GM10248 (cell line): ENCODE measurements at places on chromosomes 4 and X.

- no peak for DNase-seq
Observed at GRCh38 chr4:85571008-85571407, 96.1 kb downstream of the ARHGAP24 start.

DNA sequence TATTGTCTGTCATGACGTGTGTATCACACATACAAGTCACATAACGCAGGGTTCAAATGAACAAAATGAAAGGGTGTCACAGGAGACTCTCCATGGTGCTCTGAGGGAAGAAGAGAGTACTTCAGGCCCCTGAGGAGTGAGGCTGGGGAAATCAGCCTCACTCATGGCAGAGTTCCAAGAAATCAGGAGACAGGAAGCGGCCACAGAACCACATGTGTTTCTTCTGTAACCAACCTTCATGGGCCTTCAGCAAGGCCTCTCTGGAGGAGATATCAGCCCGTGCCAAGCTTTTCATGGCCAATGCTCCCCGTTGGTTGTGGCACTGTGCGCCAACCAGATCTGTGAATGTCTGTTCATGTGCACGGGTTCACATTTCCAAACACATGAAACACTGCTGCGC, 76.0 kb downstream of the NAT8L start:
- DNase-seq, result no peak

DNA sequence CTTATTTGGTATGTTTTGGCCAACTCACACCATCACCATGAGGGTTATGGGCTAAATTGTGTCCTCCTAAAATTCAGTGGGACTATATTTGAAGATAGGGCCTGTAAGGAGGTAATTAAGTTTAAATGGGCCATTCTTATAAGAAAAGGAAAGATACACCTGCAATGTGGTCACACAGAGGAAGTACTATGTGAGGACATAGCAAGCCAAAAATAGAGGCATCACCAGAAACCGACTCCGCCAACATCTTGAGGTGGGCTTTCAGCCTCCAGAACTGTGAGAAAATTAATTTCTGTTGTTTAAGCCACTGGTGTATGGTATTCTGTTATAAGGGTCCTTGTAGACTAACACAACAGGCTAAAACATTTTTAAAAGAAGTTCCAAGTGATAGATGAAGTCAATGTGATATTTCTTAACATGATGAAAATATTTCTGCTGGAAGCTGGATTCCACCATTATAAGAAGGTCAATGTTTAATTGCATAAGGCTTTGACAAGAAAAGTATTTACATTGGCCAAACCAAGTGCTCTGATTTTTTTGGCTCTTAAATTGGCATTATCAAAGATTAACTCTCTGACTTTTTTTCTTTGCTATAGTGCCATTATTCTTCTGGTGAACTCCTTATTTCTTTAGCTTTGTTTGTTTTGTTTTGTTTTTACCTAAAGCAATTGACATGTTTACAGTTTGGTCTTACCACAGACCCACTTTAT, 540.9 kb downstream of the PPARGC1A start:
- DNase-seq, result no peak

- peak; percentile 27 for DNase-seq
Observed at GRCh38 chr4:47031751-47032404, 511 bp downstream of the GABRB1 start.

DNA sequence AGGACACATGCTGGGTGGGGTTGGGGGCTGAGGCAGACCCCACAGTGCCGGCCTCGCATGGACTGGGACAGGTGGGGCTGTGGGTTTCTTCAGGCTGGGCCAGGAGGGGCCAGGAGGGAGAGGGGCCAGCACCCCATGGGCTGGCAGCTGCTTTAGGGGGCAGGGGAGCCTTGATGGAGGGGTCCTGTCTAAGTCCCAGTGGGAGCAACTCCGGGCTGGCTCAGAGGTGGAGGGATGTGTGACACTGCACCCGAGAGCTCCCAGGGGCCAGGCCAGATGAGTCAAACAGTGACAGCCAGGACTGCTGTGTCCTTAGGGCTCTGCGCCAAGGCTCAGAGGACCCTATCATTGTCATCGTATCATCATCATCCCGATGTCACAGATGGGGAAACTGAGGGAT, 4.4 kb upstream of the ABLIM2 start:
- no peak for DNase-seq

DNA sequence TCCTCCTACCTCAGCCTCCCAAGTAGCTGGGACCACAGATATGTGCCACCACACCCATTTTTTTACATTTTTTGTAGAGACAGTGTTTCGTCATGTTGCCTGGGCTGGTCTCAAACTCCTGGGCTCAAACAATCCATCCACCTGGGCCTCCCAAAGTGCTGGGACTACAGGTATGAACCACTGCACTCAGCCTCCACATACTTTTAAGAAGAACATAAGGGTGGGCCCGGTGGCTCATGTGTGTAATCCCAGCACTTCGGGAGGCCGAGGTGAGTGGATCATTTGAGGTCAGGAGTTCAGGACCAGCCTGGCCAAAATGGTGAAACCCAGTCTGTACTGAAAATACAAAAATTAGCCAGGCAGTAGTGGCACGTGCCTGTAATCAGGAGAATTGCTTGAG, 51.5 kb upstream of the MXD4 start:
- DNase-seq, result no peak

DNA sequence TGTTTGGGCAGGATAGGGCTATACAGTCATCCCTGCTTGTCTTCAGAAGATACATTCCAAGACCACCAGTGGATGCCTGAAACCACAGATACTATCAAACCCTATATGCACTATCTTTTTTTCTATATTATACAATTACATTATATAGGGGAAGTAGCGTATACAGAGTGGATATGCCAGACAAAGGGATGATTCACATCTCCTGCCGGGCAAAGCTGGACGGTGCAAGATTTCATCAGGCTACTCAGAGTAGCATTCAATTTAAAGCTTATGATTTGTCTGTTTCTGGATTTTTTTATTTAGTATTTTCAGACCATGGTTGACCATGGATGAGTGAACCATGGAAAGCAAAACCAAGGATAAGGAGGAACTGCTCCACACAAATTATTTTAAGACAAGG, 7.0 kb upstream of the AMTN start:
- DNase-seq, result no peak

DNA sequence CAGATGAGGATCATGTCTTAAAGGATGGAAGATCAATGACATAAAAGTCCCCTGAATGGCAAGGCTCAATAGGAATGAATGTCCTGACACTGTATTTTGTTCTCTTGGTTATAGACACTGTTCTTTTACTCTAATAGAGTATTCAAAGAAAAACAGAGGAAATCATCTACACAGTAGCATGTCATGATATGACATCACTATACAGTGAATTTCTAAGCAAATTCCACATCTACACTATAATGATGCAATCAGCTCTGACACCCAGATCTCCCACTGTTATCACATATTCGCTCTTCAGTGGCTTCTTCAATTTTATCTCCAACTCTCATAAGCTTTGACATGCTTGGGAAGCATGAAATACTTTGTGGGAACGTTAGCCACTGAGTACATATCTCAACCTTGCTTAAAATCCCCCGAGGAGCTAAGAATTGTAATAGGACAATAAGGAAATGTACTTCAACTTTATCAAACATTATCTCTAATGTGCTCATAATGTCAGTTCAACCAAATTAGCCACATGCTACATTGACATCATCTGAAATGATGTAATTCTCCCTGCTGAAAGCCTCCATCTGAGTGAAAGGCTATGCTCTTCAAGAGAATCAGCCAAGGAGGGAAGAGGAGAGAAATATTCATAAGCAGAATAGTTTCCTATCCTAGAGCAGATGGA, 139.6 kb upstream of the PTCHD1 start:
- DNase-seq, result no peak

DNA sequence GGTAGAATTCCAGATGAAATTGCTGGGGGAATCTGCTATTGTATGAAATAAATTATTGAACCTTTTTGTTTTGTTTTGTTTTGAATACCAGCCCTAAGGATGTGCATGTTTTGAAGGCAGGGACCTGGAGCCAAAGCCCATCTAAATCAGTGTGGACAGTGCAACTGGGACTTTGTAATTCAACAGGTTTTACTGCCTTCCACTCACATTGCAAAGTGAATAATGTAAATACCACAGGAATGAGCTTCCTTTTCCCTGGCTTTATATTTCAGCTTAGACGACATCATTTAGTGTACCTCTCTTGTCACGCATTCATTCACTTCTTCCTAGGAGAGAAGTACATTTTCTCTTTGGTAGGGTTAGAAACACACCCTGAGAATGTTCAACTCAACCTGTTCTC, 795.0 kb downstream of the CENPC start:
- DNase-seq, result no peak

GRCh38 chr4:128548381-128548780, 260.8 kb upstream of the PGRMC2 start:
- DNase-seq, result no peak

- DNase-seq, result no peak
Observed at GRCh38 chr4:78691971-78692821, 84.0 kb upstream of the BMP2K start.

- DNase-seq, result peak; percentile 45
Observed at GRCh38 chrX:78024349-78025059, 55.1 kb upstream of the PGAM4 start.

DNA sequence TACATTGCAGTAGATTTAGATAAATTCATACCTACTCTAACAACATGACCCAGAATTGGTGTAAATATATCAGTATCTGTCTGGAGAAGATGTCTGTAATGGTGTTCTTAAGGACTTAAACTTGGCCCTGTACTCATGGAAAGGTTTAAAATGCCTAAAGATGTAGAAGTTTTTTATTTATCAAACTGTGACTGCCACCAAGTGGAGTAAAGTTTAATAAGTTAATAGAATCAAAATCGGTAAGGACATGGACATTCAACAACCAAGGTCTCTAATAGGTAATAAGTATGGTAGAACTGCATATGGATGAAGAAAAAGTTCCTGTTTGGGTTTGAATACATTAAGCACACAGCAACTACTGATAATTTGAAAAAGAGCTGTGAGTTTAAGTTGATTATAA, 474.0 kb upstream of the NDST3 start:
- no peak for DNase-seq

GRCh38 chr4:1856943-1857699, 1.2 kb upstream of the LETM1 start:
- DNase-seq, result no peak

DNA sequence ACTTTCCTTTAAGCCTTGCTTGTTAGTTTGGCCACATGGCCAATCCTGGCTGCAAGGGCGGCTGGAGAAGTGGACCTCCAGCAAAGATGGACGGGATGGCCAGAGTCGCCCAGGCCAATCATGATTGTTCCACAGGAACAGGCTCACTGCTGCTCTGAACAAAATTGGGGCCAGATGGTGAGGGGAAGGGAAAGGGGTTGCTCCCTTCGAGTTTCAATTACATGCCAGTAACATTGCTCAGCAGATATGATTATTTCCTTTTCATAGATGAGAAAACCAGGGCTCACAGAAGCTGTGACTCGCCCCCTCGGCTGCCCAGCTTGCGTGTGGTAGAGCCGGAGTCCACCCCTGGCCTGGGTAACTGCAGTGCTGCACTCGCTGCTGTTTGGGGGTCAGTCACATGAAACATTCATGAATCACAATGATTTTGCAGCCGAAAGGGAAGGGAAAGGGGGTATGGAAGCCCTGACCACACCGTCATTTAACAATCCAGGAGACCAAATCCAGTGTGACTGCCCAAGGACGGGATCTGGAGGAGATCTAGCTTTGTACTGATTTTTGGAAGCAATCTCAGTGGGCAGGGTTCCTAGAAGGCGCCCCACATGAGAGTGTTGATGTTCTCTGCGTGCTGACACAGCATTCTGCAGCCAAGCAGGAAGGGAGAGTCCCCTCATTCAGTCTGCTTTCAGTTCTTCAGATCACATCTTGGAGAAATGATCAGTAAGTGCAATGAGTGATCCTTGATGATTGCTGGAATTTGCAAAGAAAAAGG, 77.3 kb upstream of the MSX1 start:
- no peak for DNase-seq

GRCh38 chr4:82284475-82284857, 89.3 kb downstream of the HNRNPD start:
- DNase-seq, result no peak

- DNase-seq, result peak; percentile 42
Observed at GRCh38 chr4:146124023-146124680, 51.4 kb upstream of the LSM6 start.

DNA sequence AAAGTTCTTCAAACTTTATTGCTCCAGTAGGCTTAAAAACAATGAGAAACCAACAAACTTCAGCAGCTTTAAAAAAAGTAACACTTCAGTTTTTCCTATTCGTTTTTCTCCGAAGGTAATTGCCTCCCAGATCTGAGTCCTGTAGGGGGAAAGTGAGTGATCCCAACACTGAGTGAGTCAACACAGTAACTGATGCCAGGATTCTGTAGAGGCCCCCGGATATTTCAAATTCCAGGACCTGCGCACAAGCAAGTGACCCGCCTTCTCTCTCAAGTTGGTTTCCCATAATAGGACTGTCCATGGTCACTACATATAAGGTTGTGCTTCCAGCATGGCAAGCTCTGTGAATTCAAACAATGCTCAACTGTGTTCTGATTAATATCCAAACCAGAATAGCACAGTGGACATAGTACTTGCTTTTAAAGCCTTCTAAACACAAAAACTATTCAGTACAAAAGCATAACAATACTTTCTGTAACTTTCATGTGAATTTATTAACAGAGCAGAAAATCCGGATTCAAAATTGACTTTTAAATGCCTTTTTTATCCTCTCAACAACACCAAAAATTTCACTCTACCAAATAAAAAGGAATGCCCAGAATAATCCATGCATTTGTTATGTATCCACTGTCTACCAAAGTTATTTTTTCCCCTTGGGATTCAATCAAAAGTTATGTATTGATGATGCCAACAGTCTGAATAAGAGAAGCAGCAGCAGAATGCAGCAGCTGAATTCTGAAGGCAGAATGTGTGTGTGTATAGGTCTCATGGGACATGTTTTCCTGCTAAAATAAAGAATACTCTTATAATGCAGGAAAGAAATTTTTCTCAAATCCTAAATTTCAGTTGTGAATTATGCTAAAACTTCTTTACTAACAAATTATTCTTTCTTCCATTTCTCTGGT, at the start of gene DMD:
Gene DMD, minus strand, starts transcription at position 194 of the 905 bp plus-strand sequence. CDS start 237 bp downstream, outside the sequence.
- no peak for DNase-seq

GRCh38 chr4:172202480-172203076, 389.4 kb downstream of the GALNTL6 start:
- DNase-seq, result peak; percentile 17

GRCh38 chrX:150854856-150855255, 43.6 kb downstream of the CD99L2 start:
- no peak for DNase-seq

DNA sequence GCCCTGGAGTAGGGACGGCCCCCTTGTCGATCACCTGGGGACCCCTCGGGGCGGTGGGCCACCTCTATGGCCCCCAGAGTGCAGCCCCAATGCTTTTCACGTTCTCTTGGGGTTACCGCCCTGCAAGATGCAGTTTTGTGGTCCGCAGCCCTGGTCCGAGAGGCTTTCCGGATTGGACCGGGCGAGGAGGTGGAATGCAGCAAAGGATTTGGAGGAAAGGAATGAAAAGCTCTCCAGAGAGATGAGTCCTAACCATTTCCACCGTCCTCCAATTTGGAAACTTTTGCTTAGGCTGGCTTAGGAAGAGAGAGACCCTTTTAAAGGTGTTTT, 601 bp downstream of the SLC25A43 start:
- DNase-seq, result no peak

- DNase-seq, result no peak
Observed at GRCh38 chr4:102594000-102594399, 92.8 kb downstream of the NFKB1 start.

GRCh38 chr4:37847311-37847884, 20.9 kb downstream of the PGM2 start:
- DNase-seq, result no peak
